ENCODE measurements at places on chromosomes 2 and 18.

DNA sequence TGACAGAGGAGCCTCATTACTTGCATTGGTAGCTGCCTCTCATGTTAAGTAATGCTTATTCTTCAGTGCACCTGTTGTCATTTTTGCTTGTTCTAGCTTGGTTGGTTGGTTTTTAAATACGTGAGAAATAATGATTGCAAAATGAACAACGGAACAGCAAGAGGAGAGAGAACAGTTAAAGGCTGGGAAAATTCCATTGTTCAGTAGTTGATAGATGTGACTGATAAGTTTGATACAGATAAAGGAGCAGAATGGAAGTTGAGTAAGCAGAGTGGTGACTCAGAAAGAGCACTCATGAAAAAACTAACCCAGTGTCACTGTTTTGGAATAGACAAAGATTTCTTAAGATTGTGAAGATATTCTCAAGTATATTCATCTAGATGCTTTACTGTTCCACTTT is 50.5 kb downstream of the MTA3 start:
- DNase-seq: no peak

GRCh38 chr2:234488913-234489451 is 7.9 kb downstream of the ARL4C start:
- DNase-seq: peak; percentile 57

DNA sequence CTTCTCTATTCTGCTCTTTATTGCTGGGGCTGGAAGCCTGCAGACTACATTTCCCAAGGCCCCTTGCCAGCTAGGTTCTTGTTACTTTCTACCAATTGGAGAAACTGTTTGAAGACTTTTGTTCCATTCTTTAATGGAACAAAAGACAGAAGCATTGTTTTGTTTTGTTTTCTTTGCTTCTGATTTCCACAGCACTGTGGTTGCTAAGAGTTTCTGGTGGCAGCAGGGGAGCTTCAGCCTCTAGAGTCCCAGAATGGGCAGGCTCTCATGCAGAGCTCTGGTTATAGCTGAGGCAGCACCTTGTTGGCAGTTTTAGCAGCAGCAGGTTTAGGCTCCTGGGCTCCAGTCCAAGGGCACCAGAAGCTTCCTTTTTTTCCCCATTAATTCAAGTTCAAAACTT is 234.3 kb downstream of the ETAA1 start:
- DNase-seq: no peak

DNA sequence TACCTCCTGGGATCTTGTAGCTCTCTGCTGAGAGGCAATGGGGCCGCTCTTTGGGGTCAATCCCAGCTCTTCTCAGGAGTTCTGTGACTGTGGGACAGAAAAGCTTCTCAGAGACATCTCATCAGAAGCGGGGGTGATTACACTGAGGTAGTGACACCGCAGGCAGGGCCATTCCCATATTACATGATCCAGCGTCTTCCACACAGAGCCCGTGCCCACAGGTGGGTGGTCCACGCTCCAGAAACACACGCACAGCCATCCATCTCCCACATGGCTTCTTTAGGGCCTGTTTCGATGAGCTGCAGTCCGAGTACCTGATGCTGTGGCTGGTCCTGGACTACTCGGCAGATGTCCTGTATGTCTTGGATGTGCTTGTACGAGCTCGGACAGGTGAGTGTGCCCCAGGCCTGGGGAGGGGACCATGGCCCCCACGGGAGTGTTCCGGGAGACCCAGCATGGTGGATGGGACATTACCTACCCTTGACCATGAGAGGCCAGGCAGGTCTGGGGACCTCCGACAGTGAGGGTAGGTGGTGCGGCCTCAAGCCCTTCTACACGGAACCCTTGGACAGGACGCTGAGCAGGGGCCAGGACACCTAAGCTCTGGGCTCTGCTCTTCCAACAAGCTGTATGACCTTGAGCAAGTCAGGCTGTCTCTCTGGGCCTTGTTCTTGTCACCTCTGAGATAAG is 45.5 kb downstream of the CNGA3 start:
- no peak for DNase-seq

GRCh38 chr2:17821080-17821479 is 4.8 kb downstream of the MSGN1 start:
- DNase-seq: no peak

DNA sequence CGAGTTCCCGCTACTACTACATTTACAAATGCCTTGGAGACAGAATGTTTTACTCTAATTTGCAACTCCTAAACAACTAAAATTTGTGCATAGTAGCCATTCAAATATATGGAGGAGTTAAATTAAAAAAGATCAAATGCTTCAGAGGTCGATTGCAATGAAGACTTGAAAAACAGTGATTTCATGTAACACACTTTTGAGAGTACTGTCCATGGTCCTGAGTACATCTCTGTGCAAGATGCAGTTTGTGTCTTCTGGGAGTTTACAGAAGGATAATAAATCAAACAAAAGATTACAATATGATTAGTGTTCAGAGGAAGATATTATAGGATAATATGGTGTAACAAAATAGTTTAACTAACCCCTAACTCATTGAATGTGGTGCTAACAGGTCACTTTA is 894.7 kb downstream of the TMEM182 start:
- DNase-seq: no peak

DNA sequence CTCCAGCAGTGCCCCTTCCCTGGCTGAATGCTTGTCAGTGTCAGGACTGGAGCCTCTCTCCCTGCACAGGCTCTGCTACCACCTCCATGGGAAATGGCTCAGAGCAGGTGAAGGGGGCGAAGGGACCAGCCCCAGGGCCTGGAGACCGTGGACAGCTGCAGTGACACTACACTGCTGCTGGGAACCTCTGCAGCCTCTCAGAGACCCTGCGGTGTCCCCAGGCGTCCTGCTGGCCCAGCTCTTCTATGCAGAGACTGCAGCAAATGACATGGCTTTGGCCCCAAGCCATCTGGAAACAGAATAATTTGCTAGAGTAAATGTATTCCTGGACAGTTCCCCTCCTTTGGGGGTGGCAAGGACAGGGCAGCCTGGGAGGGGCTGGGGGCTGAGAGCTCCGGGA is 53.2 kb downstream of the CIB4 start:
- no peak for DNase-seq

DNA sequence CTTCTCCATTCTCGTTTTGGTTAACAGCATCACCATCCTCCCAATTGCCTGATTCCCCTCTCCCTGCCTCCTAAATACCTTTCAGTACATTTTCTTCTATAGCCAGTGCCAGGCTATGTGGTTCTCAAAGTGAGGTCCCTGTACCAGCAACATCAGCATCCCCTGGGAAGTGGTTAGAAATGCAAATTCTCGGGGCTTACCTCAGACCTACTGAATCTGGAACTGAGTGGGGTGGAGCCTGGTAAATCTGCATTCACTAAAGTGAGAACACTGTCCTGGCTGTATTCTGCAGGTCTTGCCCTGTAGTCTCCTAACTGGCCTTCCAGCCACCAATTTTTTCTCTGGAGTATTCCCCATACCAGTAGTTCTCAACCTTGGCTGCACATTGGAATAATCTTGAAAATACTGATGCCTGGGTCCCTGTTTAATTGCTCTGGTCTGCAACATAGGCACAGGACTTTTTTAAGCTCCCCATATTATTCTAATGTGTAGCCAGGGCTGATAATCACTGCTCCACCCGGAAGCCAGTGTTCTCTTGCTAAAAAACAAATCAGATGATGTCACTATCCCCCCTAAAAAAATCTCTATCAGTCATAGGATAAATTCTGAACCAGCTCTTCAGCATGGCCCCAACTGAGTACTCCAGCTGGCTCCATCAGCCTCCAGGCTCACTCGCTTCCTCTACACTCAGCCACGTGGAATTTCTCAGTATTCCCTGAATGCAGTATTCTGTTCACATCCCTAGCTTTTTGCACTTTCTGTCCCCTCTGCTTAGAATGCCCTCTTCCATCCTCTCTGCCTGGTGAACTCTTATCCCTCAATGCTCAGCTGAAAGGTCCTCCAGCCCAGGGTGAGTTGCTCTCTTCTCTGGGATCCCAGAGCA is 98.4 kb downstream of the CDK15 start:
- DNase-seq: no peak

GRCh38 chr2:226063704-226064440 is 664.4 kb downstream of the NYAP2 start:
- no peak for DNase-seq

GRCh38 chr2:47493317-47494035 is 90.5 kb downstream of the MSH2 start:
- no peak for DNase-seq

GRCh38 chr18:48994044-48994651 is 43.4 kb upstream of the SMAD7 start:
- DNase-seq: no peak

- DNase-seq: no peak
Observed at GRCh38 chr2:68235090-68235489, 17.2 kb downstream of the PPP3R1 start.

DNA sequence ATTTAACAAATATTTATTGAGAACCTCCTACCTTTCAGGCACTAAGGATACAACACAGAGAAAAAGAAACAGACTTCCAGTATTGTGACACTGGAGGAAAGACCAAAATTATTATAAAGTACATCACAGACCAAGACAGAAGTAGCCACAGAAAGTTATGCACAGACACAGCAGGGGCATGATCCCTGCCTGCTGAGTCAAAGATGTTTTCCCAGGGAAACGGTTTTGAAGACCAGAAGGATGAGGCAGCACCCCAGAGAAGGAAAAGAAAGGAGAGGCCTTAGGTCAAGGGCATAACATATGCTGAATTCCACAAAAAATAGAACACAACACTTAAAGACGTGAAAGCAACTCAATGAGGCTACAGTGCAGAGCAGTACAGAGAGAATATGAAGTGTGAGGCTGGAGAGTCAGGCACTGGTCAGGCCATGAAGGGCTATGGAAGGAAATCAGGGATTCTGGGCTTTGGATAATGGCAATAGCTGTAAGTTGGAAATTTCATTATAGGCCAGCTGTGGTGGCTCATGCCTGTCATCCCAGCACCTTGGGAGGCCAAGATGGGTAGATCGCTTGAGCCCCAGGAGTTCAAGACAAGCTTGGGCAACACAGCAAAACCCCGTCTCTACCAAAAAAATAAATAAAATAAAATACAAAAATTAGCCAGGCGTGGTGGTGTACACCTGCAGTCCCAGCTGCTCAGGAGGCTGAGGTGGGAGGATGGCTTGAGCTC is 8.2 kb downstream of the ADAM17 start:
- no peak for DNase-seq

DNA sequence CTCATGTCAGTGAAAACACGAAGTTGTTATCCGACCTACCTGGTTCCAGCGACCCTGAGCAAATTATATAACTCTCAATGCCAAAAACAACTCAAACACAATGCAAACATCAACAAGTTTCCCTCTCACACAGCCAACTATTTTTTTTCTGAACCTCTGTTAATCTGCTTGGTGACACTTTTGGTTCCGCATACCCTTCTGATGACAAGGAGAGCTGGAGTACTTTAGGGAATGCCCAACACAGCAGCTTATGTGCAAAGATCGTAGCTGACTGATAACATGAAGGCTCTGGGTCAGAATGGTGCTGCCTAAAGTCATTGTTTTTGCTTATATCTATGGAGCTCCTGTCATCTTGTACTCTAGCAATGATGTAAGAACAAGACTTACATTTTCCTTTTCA is 72.7 kb upstream of the CCDC68 start:
- no peak for DNase-seq

GRCh38 chr18:47143899-47144485 is 6.3 kb downstream of the HDHD2 start:
- no peak for DNase-seq

GRCh38 chr2:33706410-33706809 is 107.3 kb upstream of the FAM98A start:
- DNase-seq: no peak

GRCh38 chr2:145484448-145485097 is 964.7 kb upstream of the ZEB2 start:
- DNase-seq: no peak

DNA sequence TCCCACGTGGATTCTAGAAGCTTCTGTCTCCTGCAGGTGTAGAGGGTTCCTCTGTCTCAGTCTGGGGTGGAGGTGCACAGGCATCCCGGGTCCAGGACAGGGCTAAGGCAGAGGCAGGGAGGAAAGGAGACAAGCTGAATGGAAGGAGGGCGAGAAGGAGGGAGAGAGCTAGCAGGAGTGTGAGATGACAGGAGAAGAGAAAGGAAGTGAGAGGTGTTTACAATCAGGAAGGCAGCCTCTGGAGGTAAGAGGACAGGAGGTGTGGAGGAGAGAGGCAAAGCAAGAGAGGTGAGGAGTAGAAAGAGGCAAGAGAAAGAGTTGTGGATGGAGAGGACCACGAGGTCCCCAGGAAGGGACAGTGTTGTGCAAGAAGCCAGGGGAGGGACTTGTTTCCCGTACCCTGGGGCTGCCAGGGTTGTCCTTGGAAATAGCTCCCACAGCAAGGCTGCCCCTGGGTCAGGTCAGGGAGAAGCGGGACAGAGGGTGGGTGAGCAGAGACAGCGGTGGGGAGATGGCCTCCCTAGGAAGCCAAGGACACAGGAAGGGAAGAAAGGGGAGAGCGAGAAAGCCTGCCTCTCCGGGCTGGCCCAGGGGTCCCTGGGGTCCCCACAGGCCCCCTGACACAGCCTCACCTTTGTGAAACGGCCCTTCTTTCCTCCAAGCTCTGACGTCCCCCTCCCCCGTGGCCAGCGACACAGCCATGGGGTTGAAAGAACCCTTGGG is 136.9 kb downstream of the CYP26B1 start:
- no peak for DNase-seq

GRCh38 chr2:229230256-229230655 is 40.8 kb downstream of the PID1 start:
- no peak for DNase-seq

GRCh38 chr2:103152556-103152955 is 390.7 kb downstream of the TMEM182 start:
- no peak for DNase-seq

- no peak for DNase-seq
Observed at GRCh38 chr2:168555283-168555682, 99.2 kb downstream of the CERS6 start.

GRCh38 chr2:237592425-237592980 is 2.0 kb upstream of the RAB17 start:
- DNase-seq: no peak

GRCh38 chr2:3585261-3586109 is 9.4 kb upstream of the COLEC11 start:
- DNase-seq: no peak

- no peak for DNase-seq
Observed at GRCh38 chr2:19504400-19505198, 146.2 kb upstream of the OSR1 start.

DNA sequence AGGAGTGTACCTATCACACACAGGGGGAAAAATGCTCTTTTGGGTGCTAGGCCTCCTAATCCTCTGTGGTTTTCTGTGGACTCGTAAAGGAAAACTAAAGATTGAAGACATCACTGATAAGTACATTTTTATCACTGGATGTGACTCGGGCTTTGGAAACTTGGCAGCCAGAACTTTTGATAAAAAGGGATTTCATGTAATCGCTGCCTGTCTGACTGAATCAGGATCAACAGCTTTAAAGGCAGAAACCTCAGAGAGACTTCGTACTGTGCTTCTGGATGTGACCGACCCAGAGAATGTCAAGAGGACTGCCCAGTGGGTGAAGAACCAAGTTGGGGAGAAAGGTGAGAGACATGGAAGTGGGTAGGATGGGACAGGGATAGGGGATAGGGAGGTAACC is 12.2 kb downstream of the DHRS9 start:
- no peak for DNase-seq
